ENCODE measurements at places on chromosomes 2 and 18. TPM values are rescaled to one million over a fixed set of nuclear protein-coding genes. Genes with fewer than 3 reads are reported as not detected.

Gene SERPINB3
- polyA plus RNA-seq, result 0.06 TPM

Gene CCDC142
- 8.7 TPM for polyA plus RNA-seq

Gene VWC2L
- not detected for polyA plus RNA-seq

Gene RNF25
- 22.6 TPM for polyA plus RNA-seq

Gene GPR148
- not detected for polyA plus RNA-seq

Gene CGREF1
- 6.6 TPM for polyA plus RNA-seq

Gene CLEC4F
- polyA plus RNA-seq, result 0.04 TPM

Gene IL18R1
- 1.2 TPM for polyA plus RNA-seq

GRCh38 chr2:10634495-10634894, 55.3 kb downstream of the NOL10 start:
- DNase-seq, result no peak

DNA sequence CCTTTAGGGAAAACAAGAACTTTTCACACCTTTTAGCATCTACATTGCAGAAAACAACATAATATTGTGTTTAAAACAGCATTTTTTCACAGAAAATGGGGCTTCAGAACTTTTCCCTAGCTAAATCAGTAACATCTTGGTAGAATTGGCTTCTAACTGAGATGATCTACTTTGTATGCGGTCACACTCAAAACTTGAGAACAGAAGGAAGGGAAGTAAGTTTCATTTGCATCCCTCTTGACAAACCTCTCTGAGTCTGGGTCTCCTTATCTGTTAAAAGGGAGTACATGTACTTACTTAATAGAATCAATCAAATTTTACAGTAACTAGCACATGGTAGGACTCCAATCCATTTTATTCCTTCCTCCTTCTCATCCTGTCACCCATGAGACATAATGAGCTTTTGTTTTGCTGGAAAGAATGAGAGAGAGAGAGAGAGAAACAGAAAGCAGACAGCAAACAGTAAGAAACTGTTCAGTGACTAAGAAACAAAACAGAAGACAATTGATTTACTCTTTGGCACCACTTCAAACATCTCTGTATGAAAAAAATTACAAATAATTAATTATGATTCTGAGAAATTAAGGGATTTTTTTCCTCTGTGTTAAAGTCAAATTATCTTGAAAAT, 387.3 kb downstream of the SATB2 start:
- DNase-seq, result no peak

GRCh38 chr2:119477113-119477505, 45.5 kb downstream of the TMEM37 start:
- no peak for DNase-seq
